ENCODE measurements at places on chromosomes 16 and 17. TPM values are rescaled to one million over a fixed set of nuclear protein-coding genes. Genes with fewer than 3 reads are reported as not detected.
A peak's percentile ranks its signal among the peaks of the same experiment; 100 is the strongest.

Gene ODAD4
- under 0.01 TPM for total RNA-seq

Gene KIF2B
- not detected for total RNA-seq

Gene HLF
- total RNA-seq: not detected

DNA sequence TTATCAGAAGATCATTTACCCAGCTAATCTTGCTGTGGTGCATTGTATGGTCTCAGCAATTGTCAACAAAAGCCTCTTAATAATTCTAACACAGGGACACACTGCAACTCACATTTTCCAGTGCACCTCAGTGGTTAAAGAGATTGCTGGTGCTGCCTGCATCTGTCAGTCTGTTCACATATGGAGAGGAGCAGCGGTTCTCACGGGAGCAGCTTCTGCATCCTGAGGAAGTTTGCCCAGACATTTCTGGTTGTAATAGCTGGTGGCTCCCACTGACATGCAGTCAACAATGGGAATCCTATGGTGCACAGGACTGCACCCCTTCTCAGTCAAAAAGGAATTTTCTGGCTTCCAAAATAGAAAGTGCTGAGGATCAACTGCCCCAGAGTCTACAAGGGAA, 7.8 kb downstream of the GGA2 start:
- DNase-seq: peak; percentile 75

DNA sequence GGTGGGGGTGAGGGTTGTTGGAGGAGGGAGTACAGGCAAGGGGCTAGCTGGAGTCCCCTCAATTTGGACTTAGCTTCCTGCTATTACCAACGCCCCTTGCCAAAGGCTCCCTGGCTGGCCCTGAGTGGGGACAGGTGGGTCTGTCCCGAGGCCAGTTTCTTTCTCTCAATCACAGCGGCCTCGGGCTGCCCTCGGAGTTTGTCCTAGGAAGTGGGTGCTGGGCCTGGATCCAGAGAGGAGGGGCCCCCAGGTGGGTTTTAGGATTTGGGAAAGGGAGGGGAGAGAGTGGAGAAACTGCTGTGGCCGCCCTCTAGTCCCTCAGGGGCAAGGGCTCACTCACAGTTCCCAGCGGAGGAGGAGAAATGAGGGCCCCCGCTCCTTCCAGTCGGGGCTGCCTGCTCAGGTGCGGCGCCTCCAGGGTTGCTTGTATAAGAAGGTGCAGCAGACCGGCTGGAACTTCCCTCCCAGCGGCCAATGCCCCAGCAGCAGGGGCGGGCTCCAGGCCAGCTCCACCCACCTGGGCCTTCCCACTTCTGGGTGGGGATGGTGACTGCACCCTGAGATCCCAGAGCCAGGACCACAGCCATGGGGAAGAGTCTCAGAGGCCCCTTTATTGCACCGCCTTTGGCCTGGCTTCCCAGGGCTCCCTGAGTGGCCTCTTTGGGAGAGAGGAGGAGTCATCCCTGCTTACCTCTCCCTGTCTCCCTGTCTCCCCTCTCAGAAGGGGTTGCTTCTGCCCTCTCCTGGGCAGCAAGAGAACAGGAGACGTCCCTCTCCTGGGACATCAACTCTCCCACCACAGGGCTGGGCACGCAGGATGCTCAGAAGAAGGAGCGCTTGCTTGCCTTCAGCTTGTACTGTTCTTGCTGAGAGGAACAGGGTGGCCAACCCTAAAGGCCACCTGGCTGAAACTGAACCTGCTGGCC, 112.0 kb upstream of the SMURF2 start:
- peak; percentile 68 for DNase-seq

DNA sequence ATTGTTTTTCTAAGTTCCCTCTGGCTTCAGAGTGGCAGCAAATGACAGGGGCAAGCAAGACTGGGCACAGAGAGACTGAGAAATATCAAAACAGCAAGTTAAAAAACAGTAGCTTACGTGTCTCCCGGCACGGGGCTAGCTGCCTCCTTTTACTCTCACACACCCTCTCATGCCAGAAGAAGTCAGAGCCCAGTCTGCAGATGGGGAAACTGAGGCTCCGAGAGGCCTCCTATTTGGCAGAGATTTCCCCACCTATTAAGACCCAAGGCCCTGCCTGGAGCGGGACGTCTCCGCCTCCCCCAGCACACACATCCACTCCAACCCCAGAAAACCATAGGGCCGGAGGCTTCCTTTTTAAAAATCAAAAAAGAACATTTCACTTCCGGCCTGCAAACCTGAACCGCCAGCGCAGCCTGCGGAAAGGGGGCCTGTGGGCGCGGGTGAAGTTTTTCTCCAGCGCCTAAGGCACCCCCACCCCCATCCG, 832 bp downstream of the CARHSP1 start:
- peak; percentile 36 for DNase-seq

DNA sequence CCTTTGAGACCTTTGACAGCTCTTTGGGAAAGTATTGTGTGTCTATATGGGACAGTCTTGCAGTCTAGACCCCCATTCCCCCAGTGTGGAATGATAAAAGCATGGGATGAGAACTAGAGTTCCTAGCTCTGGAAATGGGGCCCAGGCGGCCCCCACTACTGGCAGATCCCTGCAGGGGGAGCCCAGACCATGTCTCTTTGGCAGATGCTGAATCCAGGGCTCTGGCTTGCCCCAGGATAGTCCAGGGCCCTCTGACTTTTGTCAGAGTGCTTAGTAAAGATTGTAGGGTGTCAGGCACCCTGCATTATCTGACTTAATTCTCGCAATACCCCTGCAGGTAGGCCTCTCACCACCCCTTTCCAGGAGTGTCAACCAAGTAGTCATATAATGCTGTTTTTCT, 8.3 kb downstream of the ALKBH5 start:
- DNase-seq: peak; percentile 15

DNA sequence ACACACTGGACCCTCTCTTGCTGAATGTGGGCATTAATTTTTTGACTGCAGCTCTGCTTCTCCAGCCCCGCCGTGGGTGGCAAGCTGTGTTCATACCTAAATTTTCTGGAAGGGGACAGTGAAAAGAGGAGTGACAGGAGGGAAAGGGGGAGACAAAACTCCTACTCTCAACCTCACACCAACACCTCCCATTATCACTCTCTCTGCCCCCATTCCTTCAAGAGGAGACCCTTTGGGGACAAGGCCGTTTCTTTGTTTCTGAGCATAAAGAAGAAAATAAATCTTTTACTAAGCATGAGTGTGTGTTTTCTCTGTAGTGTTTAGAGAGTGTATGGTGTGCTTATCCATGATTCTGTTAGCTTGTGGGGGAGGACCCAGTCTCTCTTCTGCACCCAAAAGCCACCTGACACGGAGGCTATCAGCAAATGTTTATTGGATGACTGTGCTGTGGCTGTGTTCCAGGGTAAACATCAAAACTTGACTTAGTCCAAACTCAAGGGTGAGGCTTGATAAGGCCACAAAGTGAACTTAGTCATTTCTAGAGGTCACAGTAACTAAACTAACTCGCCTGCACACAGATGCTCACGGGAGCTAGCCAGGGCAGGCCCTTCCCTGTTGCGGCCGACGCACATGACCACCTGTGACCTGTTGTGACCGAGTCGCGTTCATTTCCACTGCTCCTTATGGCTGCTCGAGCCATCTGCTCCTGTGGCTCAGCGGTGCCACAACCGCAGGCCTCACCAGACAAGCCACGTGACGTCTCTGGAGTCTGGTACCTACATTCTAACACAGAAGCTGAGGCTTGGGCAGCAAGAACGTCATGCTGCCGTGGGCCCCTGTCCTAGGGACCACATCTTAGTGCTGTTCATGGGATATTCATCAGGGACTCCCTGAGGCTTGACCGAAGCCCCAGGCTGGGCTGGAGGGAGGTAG, 9.8 kb upstream of the MED11 start:
- DNase-seq: no peak

GRCh38 chr17:10067446-10068143, 130.8 kb downstream of the GAS7 start:
- no peak for DNase-seq

GRCh38 chr16:50499254-50499653, 48.9 kb upstream of the NKD1 start:
- no peak for DNase-seq

DNA sequence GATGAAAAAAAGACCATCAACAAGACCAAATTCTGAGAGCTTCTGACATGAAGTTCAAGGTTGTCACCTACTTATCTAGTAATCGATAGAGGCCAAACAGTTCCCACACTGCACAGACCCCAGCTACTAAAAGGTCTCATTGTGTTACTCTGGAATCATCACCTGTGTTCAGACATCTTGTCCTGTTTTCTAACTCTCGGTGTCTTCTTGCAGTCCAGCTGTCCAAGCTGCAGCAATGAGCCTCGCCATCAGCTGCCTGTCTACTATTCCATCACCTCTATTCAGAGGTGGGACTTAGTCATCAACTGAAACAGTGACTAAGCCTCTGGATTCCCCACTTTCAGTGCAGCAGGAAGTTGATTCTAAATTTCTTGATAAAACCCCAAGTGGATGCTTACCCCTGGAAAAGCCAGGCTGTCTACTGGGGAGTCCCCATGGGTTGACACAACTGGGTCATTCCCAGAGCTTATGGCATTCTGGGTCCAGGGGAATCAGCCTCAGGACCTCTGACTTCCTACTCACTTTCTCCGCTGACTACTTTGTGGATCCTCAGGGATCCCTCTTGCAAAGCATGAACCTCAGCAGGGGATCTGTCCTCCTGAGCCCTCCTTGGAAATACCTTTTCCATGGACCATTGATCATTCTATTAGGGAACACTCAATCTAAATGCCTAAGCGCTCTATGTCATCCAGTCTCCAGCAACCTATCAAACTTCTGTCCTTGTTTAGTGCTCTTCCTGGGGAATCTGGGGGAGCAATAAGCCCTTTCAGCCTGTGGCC, 46.5 kb downstream of the HNF1B start:
- DNase-seq: peak; percentile 39

DNA sequence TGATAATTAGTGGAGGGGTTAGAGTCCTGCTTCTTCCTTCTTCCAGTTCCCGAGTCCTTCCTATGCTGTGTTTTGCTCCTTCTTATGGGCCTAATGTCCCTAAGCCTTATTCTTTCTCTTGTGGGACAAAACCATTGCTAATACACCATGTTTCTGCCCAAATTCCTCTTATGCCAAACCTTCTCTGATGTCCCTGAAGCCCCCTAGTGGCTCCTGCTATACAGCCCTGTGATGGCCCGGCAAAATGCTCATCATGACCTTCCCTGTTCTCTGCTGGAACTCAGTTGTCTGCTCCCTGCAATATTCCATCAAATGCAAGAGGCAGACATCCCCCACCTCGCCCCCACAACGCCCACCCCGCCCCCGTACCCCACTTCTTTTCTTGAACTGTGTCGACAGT, 171.6 kb downstream of the CDH11 start:
- DNase-seq: no peak

- DNase-seq: no peak
Measured at GRCh38 chr16:17759451-17760390, 289.0 kb upstream of the XYLT1 start.

DNA sequence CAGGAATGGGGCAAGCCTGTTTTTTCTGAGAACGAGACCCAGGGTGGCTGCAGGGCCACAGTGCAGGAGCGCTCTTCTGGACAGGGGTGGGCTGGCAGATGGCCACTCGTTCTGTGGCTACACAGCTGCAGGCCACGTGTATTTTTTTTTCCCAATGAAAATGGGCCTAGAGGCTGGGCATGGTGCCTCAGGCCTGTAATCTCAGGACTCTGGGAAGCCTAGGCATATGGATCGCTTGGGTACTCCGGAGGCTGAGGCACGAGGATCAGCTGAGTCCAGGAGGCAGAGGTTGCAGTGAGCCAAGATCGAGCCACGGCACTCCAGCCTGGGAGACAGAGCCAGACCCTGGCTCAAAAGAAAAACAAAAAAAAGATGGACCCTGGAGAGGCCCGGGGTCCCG, 6.8 kb downstream of the UNKL start:
- DNase-seq: no peak
